Stomach (tissue), 19 donors: ENCODE measurements at places on chromosomes 3 and 15.

DNA sequence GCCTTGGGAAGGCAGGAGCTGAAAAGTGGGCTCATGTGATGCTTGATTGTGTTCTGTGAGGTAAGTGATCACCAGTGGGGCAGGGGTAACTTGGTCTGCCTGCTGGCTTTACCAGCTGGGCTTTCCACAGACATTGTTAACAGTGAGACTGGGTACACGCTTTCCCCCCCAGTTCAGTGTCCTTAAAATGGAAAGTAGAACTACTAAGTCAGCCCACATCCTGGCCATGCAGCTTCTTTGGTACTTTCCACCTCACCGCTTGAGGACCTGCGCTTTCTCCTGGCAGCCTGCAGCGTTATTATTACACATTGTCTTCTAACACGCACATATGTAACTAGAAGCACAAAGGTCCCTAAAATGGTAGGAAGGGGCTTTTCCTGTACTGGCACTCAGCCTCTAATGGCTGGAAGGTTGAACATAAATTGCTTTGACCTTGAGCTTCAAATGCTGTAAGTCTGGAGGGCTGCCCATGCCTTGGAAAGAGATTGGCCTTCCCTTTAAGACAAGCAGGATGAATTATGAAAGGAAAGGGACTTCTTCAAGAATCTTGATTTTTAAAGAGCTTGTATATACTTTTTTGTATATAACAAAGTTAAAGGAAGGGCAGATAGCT lies 216.1 kb upstream of the ROPN1 start:
- H3K27me3 ChIP-seq = no peaks in the 10 kb centered on the region
- H3K27ac ChIP-seq = no peak overlapping the region
- no peak for DNase-seq
- H3K36me3 ChIP-seq = no peaks in the 10 kb centered on the region
- no peak overlapping the region for H3K4me3 ChIP-seq
- no peaks in the 10 kb centered on the region for H3K4me1 ChIP-seq

- H3K27me3 ChIP-seq = no peaks in the 10 kb centered on the region
- no peak for DNase-seq
- H3K27ac ChIP-seq = no peak overlapping the region
- H3K36me3 ChIP-seq = no peaks in the 10 kb centered on the region
- no peaks in the 10 kb centered on the region for H3K4me1 ChIP-seq
Observed at GRCh38 chr15:101137312-101137940, 114.4 kb downstream of the CHSY1 start.

GRCh38 chr15:22263738-22264137 lies 183.4 kb downstream of the OR4M2 start:
- H3K27ac ChIP-seq = no peak overlapping the region
- H3K27me3 ChIP-seq = no peaks in the 10 kb centered on the region
- H3K36me3 ChIP-seq = no peaks in the 10 kb centered on the region
- H3K4me3 ChIP-seq = no peak overlapping the region
- no peaks in the 10 kb centered on the region for H3K4me1 ChIP-seq
- DNase-seq = no peak

- H3K4me3 ChIP-seq = no peak overlapping the region
- H3K27ac ChIP-seq = peak overlapping the region; percentile 26
- H3K4me1 ChIP-seq = peaks cover 35% of the 10 kb centered on the region
- no peaks in the 10 kb centered on the region for H3K27me3 ChIP-seq
Observed at GRCh38 chr3:23994244-23994569, 49.1 kb downstream of the NR1D2 start.

- DNase-seq = no peak
- H3K27ac ChIP-seq = no peak overlapping the region
- no peaks in the 10 kb centered on the region for H3K36me3 ChIP-seq
Observed at GRCh38 chr15:87736891-87737389, 519.6 kb downstream of the NTRK3 start.

GRCh38 chr15:90414408-90415028 lies 26.5 kb downstream of the IQGAP1 start:
- H3K4me1 ChIP-seq = peaks cover 32% of the 10 kb centered on the region
- no peaks in the 10 kb centered on the region for H3K36me3 ChIP-seq
- no peak overlapping the region for H3K4me3 ChIP-seq
- DNase-seq = no peak

DNA sequence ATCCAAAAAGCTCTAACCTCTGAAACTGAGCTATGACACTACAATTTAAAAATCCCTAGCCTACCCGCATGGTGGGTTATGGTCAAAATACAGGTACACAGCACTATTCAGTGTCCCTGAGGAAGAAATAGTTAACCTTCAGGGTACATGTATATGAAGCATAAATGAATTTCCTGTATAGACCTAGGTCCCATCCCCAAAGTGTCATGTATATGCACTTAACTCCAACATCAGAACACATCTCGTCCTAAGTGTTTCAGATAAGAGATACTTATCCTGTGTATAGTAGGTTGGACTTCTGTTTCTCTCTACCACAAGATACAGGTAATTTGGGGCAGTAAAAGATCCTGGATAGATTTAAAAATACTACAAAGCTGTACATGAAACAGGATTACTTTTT lies 6.4 kb downstream of the RPL14 start:
- H3K4me1 ChIP-seq = peaks cover 14% of the 10 kb centered on the region
- no peak overlapping the region for H3K4me3 ChIP-seq
- H3K27ac ChIP-seq = no peak overlapping the region
- H3K36me3 ChIP-seq = peaks cover 52% of the 10 kb centered on the region
- H3K27me3 ChIP-seq = no peaks in the 10 kb centered on the region

GRCh38 chr15:100860829-100861510 lies 18.7 kb upstream of the ALDH1A3 start:
- no peak overlapping the region for H3K27ac ChIP-seq
- H3K4me1 ChIP-seq = no peaks in the 10 kb centered on the region
- H3K4me3 ChIP-seq = no peak overlapping the region
- H3K36me3 ChIP-seq = no peaks in the 10 kb centered on the region

- no peak overlapping the region for H3K4me3 ChIP-seq
- H3K27me3 ChIP-seq = no peaks in the 10 kb centered on the region
- no peak overlapping the region for H3K27ac ChIP-seq
- no peak for DNase-seq
- peaks cover 97% of the 10 kb centered on the region for H3K36me3 ChIP-seq
Observed at GRCh38 chr3:113006359-113007056, 15.7 kb downstream of the GTPBP8 start.

GRCh38 chr15:77096138-77096537 lies 25.2 kb upstream of the TSPAN3 start:
- no peaks in the 10 kb centered on the region for H3K36me3 ChIP-seq
- no peak overlapping the region for H3K4me3 ChIP-seq
- H3K27ac ChIP-seq = no peak overlapping the region
- no peaks in the 10 kb centered on the region for H3K27me3 ChIP-seq
- H3K4me1 ChIP-seq = no peaks in the 10 kb centered on the region

- no peak for DNase-seq
- no peaks in the 10 kb centered on the region for H3K4me1 ChIP-seq
- no peak overlapping the region for H3K4me3 ChIP-seq
- no peaks in the 10 kb centered on the region for H3K27me3 ChIP-seq
Observed at GRCh38 chr3:90025019-90025418, 917.6 kb downstream of the EPHA3 start.

DNA sequence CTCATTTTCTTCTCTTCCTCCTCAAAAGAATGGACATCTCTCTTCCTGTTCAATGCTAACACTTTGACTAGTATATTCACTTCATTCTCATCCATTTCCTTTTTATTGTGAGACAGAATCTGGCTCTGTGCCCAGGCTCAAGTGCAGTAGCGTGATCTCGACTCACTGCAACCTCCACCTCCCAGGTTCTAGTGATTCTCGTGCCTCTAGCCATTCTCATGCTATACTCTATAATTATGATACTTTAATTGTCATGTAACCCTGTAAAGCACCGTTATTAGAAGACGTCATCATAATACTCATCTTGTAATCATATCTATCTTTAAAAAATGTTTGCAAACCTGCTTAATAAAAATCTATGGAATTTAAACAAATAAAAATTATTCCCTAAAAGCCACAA lies 107.0 kb downstream of the SHOX2 start:
- no peak for DNase-seq
- H3K4me3 ChIP-seq = no peak overlapping the region
- no peaks in the 10 kb centered on the region for H3K27me3 ChIP-seq
- H3K27ac ChIP-seq = no peak overlapping the region
- H3K4me1 ChIP-seq = no peaks in the 10 kb centered on the region
- H3K36me3 ChIP-seq = no peaks in the 10 kb centered on the region

DNA sequence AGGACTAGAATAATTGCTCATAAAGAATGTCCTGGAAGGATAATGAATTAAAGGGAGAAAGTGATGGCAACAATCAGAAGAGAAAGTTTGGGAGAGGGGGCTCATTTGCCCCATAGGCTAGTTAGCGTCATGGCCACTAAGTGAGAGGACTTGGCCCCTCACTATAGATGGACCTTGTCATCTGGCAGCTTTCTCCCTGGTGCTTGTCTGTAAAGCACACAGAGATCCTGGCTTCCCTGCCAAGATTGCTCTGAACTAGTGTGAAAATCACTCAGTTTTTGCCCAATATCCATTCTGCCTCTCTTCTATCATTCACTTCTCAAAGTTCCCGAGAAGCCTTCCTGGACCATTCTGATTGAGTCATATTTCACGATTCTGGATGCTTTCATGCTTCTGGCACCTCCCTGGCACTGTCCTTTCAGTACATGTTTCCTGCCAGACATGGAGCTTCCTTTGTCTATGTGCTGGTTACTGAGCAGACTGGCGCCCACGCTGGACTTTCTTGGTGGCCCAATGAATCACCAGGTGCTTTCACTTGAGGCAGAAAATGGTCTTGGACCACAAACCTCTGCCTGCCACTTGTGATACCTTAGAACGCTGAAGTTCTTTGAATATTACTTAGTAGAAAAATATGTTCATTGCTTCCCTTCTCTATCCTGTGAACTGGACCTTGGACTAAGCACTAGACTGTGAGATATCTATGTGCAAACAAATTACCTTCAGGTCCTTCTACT lies 709.6 kb upstream of the CFAP20DC start:
- H3K4me3 ChIP-seq = no peak overlapping the region
- H3K4me1 ChIP-seq = peaks cover 24% of the 10 kb centered on the region
- no peak overlapping the region for H3K27ac ChIP-seq
- H3K36me3 ChIP-seq = no peaks in the 10 kb centered on the region

- H3K36me3 ChIP-seq = no peaks in the 10 kb centered on the region
- peaks cover 7% of the 10 kb centered on the region for H3K4me1 ChIP-seq
- DNase-seq = no peak
- H3K27ac ChIP-seq = no peak overlapping the region
- H3K4me3 ChIP-seq = no peak overlapping the region
Observed at GRCh38 chr3:13541691-13542090, 7.2 kb upstream of the FBLN2 start.

DNA sequence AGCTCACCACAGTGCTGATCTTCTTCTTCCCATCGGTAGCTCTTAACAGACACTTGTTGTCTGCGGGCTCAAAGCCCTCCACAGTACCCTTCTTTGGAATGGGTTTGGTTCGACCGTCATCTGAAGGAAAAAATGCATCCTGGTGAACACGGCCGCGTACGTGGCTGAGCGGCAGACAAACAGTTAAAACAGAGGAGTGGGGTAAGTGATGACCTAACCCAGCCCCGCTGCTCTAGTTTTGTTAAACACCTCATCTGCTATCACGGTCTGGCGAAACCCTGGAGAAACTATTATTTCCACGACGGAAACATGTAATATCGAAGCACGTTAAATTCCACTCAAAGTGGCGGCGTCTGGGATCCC lies 725 bp downstream of the SRP14 start:
- H3K36me3 ChIP-seq = peaks cover 40% of the 10 kb centered on the region
- no peaks in the 10 kb centered on the region for H3K27me3 ChIP-seq
- no peak for DNase-seq
- H3K4me1 ChIP-seq = peaks cover 29% of the 10 kb centered on the region
- H3K4me3 ChIP-seq = peak overlapping the region; percentile 90

DNA sequence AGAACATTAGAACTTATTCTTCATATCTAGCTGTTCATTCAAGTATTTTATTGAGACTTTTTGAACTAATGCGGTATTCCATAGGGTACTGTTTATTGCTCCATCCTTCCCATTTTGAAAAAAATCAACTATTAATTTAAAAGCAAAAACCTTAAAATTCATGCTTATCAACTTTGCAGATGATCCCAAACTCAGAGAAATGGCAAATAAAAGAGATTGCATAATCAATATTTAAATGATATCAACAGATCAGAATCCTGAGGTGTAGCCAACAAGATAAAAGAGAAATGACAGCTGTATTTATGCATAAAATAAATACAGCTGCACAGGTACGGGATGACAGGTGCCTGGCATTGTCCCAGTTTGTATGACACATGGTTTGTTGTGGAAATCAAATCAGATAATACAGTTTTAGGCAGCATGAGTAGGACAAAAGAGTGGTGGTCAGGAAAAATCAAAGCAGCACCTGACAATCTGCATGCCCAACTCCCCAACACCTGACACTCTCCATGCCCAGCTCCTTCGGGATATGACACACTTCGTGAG lies 42.4 kb upstream of the CMTM8 start:
- no peak overlapping the region for H3K4me3 ChIP-seq
- no peaks in the 10 kb centered on the region for H3K27me3 ChIP-seq
- H3K4me1 ChIP-seq = no peaks in the 10 kb centered on the region
- H3K36me3 ChIP-seq = no peaks in the 10 kb centered on the region
- DNase-seq = no peak

- no peak overlapping the region for H3K27ac ChIP-seq
- peaks cover 50% of the 10 kb centered on the region for H3K36me3 ChIP-seq
- H3K4me3 ChIP-seq = no peak overlapping the region
- H3K4me1 ChIP-seq = no peaks in the 10 kb centered on the region
Observed at GRCh38 chr15:63258658-63259057, 18.7 kb upstream of the APH1B start.

- peak; percentile 91 for DNase-seq
- peaks cover 21% of the 10 kb centered on the region for H3K4me1 ChIP-seq
- no peak overlapping the region for H3K4me3 ChIP-seq
- H3K36me3 ChIP-seq = no peaks in the 10 kb centered on the region
- H3K27me3 ChIP-seq = no peaks in the 10 kb centered on the region
- peak overlapping the region; percentile 59 for H3K27ac ChIP-seq
Observed at GRCh38 chr15:64247906-64248541, 85.2 kb upstream of the PPIB start.

- no peaks in the 10 kb centered on the region for H3K27me3 ChIP-seq
- DNase-seq = no peak
- no peaks in the 10 kb centered on the region for H3K36me3 ChIP-seq
- no peak overlapping the region for H3K4me3 ChIP-seq
- no peak overlapping the region for H3K27ac ChIP-seq
Observed at GRCh38 chr3:99509224-99509623, 129.2 kb upstream of the COL8A1 start.

- H3K4me1 ChIP-seq = no peaks in the 10 kb centered on the region
- peak overlapping the region; percentile 12 for H3K27ac ChIP-seq
- H3K36me3 ChIP-seq = no peaks in the 10 kb centered on the region
- no peak for DNase-seq
- no peaks in the 10 kb centered on the region for H3K27me3 ChIP-seq
Observed at GRCh38 chr3:8488877-8489276, 12.7 kb upstream of the LMCD1 start.

DNA sequence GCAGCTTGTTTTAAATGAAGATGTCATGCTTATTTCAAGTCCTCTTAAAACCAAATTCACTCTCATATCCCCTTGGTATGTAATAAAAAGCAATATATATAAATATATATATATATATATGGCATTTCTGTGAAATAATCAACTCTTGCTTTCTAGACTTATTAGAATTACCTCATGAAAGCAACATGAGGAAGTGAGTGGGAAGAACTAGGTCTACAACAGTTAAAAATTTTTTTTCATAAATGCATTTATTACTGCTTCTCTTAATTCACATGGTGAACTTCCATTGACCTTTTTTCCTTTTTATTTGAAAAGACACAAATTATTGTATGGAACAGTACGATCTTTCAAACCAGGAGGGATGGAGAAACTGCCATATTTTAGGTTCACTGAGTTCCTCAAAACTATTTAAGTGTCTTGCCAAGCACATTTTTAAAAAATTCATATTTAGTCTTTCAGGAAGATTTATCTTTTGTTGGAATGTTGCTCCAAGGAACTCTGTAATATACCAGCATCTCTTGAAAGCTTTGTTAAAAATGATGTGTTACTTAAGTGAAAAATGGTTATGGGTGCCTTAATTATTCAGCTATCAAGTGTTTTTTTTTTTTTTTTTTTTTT lies 185.2 kb downstream of the GHSR start:
- no peaks in the 10 kb centered on the region for H3K4me1 ChIP-seq
- peak; percentile 29 for DNase-seq
- peaks cover 15% of the 10 kb centered on the region for H3K36me3 ChIP-seq
- no peak overlapping the region for H3K4me3 ChIP-seq
